PC-9 (cell line): ENCODE measurements at places on chromosomes 3 and 15.
A peak's percentile ranks its signal among the peaks of the same experiment; 100 is the strongest.

- DNase-seq, result peak; percentile 38
Measured at GRCh38 chr15:91821458-91821857, 32.0 kb upstream of the SLCO3A1 start.

- DNase-seq, result peak; percentile 76
Measured at GRCh38 chr3:8663177-8664061, 18.8 kb upstream of the SSUH2 start.

DNA sequence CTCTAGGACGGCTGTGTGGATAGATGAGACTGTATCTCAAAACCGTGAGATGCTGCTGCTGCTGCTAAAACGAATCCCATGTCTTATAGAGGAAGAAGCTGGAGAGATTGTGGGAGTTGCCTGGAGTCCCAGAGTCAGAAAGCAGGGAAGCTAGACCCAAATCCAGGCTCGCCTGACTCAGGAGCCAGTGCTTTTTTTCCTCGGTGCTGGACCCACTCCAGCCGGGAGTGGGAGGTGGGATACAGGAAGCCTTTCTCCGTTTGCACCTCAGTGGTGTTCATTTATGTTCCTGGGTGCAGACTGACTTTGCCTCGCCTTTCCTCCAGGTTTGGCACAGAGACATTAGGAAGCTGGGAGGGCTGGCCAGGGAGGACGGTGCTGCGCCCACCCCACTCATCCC, 150.9 kb upstream of the LINGO1 start:
- no peak for DNase-seq

- no peak for DNase-seq
Measured at GRCh38 chr3:53250881-53251605, 4.8 kb downstream of the TKT start.

DNA sequence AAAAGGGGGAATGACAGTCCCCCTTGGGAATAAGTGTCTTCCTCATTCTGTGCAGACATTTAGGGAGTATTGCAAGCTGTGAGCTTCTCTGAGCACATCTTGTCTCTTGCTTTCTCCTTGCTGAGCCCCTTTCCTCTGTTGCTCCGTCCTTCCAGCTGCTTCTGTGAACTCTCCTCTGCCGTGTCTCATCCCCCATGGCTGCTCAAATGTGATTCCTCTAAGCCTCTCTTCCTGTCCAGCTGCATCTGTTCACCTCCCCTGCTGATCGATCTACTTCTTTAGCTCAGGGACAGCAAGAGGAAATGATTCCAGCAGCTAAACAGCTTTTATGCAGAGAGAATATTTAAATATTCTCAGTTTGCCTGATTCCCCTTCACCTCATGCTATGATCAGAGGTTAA, 328.0 kb upstream of the DNAJC19 start:
- DNase-seq, result no peak

GRCh38 chr15:92586966-92587365, 68.6 kb downstream of the FAM174B start:
- DNase-seq, result peak; percentile 25

- no peak for DNase-seq
Measured at GRCh38 chr3:56443372-56443771, 24.9 kb downstream of the ERC2 start.

DNA sequence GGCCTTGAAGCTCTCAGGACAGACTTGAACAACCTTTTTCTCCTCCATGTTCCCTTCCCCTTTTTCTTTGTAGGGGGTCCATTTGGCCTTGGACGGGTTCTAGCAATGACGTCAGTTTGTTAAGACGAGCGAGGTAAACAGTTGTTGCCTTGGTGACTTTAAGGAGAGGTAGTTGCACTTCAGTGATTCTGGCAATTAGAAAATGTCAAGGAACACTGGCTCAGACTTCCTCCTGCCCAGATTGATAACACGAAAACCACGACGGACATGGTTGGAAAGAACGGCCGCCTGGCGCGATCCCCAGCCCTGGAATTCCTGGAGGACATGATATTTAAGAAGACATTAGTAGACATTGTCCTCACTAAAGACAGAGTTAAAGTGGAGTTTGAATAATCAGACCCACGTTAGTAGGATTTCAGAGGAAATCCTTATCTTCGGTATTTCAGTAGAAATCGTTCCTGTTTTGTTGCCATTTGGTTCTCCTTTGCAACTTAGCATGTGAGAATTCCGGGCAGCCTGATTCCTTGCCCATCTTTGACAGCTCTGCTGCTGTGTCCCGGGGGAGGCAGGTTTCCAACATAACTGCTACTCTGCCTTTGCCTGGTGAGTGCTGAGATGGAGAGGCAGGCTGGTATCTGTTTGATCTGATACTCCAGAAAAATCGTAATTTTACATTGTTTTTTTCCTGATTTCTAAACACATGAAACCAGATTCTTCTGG, 87.3 kb downstream of the ST6GAL1 start:
- no peak for DNase-seq

- DNase-seq, result no peak
Measured at GRCh38 chr3:144003051-144003450, 31.4 kb downstream of the DIPK2A start.

- peak; percentile 95 for DNase-seq
Measured at GRCh38 chr3:194333212-194333980, 17.7 kb downstream of the CPN2 start.

DNA sequence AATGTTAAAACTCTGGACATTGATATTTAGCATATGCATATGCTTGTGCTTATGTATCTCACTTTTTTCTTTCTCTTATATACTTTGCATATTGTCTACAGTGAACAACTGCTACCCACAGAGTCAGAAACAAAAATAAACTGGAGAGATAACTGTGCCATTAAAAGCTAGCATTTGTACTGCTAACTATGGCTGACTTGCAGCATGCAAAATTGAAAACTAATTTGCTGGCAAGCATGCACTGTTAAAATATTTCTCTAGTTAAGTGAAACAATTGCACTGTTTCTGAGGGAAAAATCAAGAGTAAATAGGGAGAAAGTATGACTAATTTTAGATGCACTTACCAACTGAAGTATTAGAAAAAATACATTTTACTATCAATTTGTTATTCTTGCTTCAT, 177.8 kb downstream of the CBLB start:
- DNase-seq, result no peak

DNA sequence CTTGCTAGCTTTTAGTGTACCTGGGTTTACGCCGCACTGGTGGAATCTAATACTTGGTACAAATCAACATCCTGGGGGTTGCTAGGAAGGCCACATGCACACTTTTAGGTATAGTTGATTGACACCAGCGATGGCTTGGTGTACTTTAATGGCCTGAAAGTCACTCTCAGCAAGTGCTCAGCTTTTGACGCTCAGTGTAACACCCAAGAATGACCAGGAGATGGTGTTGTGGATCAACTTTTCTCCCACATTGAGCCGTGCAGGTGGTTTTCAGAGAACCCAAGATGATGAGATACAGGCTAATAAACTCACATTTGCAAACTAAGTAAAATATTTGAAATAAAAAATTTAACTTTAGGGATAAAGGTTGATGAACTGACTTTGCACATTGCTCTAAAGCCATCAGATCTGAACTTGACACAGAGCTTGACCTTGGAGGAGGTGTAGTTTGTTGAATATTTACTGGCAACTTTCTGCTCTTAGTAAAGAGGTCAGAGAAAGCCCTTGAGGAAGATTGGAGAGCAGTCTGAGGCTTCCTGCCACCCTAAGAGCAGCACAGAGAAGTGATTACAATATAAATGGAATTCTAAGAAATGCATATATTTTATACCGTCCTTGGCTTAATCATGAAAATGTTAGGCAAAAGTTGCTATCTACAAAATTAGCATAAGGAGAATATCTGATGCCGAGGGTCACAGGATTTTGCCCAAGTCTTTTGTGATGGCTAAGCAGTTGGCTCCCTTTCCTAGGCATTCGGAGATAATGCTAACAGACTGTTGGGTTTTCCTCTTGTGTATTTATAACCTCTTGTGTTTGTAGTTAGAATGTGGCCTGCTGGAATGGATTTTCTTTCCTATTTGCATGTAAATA, 143.4 kb upstream of the RASGRP1 start:
- DNase-seq, result no peak

- DNase-seq, result no peak
Measured at GRCh38 chr15:68063606-68064005, 9.5 kb downstream of the PIAS1 start.

DNA sequence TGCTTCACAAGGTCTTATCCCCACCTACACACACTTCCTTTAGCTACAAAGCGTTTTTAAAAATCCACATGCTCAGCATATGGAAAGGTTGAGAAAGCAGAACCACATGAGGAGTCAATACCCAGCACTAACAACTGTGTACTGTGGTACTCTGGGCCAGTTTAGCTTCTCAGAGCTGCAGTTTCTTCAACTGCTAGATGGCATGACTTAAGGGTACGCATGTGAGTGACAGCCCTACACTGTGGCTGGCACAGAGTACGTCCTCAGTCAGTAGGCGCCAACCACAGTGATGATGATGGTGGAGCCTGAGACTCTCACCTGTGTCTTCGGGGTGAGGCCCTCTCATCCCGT, 17.4 kb downstream of the CCDC12 start:
- no peak for DNase-seq

- no peak for DNase-seq
Measured at GRCh38 chr3:98991393-98991792, 89.9 kb upstream of the DCBLD2 start.

DNA sequence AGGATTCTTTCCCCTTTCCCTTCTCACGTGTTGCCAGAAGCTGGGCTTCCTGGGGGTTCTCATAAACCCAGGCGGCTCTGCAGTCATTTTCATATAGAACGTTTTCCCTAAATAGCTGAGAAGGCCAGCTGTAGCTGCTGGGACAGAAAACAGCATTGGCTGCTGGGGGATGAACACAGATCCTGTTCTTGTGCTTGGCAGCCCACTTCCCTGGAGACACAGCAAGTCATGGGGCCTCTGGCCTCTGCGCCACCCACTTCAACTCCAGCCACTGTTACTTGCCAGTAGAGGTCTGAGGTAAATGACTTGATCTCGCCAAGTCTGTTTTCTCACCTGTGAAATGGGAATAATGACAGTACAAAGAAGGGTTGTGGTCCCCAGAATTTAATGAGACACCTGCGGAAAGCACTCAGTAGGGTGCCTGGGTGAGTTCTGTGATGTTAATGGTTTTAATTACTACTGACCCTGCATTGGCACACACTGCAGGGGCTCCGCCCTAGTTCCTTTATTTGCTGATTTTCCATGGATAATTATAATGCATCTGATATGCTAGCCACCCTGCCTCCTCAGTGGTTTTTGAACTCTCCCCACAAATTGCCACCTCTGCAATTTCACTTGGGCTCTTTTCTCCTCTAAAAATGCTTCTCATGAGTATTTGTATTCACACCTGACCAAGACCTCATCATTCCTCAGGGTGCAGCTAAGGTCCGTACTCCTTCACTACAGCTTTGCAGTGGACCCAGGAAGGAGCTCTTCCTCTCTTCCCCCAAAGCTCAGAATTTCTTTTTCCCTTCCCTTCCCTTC, 274.7 kb downstream of the RPLP1 start:
- DNase-seq, result no peak

GRCh38 chr3:188526057-188526456, 372.1 kb downstream of the LPP start:
- DNase-seq, result peak; percentile 20

- no peak for DNase-seq
Measured at GRCh38 chr3:160343132-160343531, 55.9 kb downstream of the IFT80 start.

DNA sequence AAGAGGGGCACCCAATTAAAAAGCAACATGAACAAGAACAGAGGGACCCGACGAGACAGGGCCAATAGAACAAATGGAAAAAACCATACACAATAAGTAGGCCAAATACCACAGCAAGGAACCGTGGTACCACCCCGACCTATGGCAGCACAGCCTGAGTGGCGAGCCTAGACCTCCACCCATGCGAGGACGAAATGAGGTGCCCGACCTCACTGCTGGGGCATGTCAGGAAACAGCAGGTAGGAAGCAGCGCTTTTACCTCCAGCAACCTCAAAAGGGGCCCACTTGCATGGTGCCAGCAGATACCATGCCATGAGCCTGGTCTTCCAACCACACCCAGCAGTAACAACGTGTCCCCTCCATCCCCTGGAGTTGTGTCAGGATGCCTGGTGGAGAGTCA, 77.9 kb downstream of the PCSK6 start:
- no peak for DNase-seq

GRCh38 chr3:143514874-143515273, 333.4 kb downstream of the SLC9A9 start:
- no peak for DNase-seq

- peak; percentile 82 for DNase-seq
Measured at GRCh38 chr3:128297401-128298138, 144.3 kb downstream of the EEFSEC start.

DNA sequence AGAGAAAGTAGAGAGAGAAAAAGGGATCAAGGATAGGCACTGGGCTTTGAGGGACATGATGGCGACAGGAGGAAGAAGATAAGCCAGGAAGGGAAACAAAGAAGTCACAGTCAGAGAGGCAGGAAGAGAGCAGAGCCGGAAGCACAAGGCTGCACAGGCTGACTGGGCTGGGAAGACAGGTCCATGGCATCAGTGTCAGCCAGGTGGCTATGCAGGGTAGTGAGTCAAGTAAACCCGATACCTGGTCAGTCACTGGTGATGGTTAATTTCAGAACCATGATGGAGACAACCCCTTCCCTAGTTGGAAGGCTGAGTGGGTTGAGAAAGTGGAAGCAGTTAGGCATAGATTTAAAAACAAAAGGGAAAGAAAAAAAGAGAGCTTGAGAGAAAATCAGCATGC, 203.8 kb downstream of the EPHB1 start:
- no peak for DNase-seq

GRCh38 chr15:95259513-95259912, 1028.2 kb downstream of the MCTP2 start:
- peak; percentile 49 for DNase-seq

DNA sequence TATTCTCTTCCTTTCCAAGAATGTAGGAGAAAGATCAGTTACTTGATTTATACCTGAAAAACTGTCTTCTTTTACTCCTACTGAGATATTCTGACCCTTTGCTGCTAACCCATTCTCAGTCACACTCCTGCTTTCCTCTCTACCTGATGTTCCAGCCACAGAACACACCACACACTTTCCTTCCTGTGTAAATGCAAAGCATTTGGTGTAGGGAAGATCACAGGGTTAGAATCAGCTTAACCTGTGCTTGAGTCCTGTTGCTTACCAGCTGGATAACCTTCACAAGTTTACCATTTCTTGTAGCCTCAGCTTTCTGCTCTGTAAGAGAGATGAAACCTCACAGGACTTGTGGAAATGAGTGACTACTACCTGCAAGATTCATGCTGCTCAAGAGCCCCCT, 489.8 kb upstream of the GOLIM4 start:
- DNase-seq, result no peak

GRCh38 chr3:7158516-7158915, 297.6 kb downstream of the GRM7 start:
- DNase-seq, result no peak
